Testis (tissue), 5 donors: ENCODE measurements at places on chromosomes 6 and 20.

- no peak for DNase-seq
These were observed 178.7 kb upstream of the TSHZ2 start for GRCh38 chr20:52793339-52793963.

DNA sequence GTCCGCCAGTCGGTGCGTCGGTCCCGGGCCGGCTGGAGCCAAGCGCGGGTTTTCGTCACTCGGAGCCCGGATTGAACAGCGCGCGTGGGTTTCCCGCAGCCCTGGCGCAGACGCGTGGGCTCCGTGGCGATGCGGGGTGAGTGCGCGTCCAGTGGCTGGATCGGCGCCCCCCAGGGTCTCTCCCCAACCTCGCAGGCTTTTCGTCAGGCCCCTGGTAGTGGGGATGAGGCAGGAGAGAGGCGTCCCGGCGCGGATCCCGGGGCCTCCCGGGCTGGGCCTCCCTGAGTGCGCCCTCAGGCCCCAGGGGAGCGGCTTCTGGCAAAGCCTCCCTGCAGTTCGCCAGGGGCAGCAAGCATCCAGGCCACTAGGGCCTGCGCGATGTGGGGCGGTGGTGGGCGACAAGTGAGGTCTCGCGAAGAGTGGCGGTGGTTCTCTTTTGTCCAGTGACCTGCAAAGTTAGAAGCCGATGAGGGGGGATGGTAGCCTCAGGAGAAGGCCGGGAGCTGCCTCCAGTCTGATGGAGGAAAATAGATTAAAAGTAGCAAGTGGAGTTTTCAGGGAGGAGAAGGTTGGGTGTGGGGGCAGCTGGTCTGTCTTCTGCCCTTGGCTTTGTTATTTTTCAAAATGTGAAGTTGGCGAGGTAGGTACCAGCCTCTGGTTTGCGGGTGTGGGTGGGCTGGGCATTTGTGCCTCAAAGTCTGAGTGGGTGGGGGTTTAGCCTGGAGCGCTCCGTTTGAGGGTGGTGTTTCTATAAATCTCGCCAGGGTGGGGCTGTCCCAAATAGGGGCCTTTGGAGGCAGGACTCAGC lies 1.6 kb downstream of the TOX2 start:
- peak; percentile 59 for DNase-seq

GRCh38 chr6:36340618-36341454 lies 4.1 kb upstream of the BNIP5 start:
- peak; percentile 87 for DNase-seq

GRCh38 chr6:5878792-5879191 lies 127.9 kb downstream of the NRN1 start:
- no peak for DNase-seq

- DNase-seq = no peak
These were observed 34.4 kb downstream of the TENT5A start for GRCh38 chr6:81718126-81718525.

- DNase-seq = no peak
These were observed 202.7 kb downstream of the ARHGAP18 start for GRCh38 chr6:129507059-129507807.

DNA sequence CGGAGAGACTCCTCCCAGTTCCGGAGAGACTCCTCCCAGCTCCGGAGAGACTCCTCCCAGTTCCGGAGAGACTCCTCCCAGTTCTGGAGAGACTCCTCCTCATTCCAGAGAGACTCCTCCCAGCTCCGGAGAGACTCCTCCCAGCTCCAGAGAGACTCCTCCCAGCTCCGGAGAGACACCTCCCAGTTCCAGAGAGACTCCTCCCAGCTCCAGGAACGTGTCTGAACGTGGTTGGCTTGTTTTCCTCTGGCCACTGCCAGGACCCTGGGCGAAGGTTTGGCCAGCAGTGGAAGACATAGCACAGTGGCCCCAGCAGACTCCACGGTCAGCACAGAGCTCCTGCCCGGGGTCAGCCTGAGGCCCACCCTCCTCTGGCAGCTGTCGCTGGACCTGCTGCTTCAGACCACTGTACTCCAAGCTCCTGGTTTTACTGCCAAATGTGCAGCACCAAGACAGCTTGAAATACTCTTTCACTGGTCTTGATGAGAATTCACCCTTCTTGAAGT lies 122.3 kb upstream of the AFDN start:
- no peak for DNase-seq

DNA sequence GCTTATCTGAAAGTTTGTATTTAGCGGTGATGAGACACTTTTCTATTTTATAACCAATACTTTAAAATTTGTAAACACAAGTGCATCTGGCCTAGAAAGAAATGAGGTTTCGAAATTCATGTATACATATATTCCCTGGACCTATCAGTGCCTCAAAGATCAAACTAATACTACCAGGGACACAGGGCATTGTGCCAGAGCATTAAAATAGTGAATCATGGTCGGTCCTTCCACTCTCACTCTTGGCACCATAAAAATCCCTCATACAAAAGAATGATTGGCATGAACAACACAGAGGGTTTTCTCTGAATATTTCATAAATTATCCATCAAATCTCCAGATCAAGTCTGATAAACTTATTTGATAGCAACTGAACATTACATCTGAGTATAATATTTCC lies 62.0 kb downstream of the MMUT start:
- DNase-seq = no peak

DNA sequence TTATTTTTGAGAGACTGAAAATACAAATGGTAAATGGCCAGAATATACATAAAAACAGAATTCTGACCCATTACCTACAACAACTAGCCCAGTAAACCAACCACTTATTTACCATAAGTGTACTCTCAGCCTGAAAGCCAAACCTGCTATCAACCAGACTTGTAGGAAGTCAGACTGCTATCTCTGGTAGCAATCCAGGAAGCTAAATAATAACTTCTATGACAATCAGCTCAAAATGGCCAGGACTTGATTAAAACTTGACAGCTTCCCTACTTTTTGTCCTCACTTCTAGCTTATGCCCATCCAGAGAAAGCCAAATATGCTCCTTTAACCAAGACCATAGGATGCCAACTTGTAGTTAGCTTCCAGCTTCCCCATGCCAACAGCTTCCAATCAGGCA lies 4.7 kb upstream of the WTAP start:
- DNase-seq = no peak

GRCh38 chr20:35700625-35701148 lies 1.5 kb downstream of the ROMO1 start:
- peak; percentile 11 for DNase-seq

GRCh38 chr6:42239333-42239732 lies 21.7 kb upstream of the MRPS10 start:
- no peak for DNase-seq

GRCh38 chr6:150749091-150749670 lies 116.3 kb upstream of the MTHFD1L start:
- DNase-seq = no peak

GRCh38 chr6:110415086-110415916 lies at the start of gene DDO:
Gene DDO, minus strand, starts transcription at chr6:110415575. Its CDS starts 2,113 bp downstream, at chr6:110413462.
- DNase-seq = no peak

GRCh38 chr6:162580619-162581018 lies 146.9 kb downstream of the PRKN start:
- DNase-seq = no peak

DNA sequence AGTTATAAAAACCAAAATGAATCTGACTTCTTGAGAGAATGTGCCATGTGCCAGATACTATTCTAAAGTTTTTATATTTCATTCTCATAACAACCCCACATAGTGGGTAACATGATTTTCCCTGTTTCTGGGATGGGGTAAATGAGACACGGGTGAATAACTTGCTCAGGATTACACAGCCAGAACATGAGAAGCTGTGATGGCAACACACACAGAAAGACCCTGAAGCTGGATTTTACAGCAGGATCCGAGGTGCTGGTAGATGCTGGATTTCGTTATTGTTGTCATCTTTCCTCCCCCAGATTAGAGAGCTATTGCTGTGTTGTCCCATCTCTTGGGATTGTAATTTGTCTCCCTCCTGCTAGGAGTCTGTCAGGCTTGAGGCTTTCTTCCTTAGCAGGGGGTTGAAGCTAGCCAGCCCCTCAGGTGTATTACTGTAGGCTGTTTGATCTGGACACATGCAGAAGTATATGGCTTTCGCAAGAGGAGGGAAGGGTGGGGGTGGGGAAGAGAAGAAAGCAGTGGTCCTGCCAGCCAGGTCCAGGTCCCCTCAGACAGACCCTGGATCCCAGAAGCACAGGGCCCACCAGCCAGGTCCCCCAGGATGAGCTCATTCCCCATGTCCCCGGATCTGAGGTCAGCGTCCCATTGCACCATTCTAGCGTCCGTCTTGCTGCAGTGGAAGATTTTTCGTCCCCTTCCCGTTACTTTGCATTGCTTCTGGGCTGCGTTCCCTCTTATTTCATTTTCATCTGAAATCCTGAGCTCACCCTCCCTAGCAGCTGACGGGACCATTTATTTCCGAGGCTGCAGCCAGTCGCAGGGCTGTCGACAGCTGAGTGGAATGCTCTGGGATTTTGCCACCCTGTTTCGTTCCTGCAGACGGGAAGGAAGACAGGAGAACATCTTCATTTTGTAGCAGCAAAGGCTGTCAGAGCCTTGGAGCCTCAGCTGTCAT lies 7.3 kb upstream of the KCNG1 start:
- no peak for DNase-seq

- DNase-seq = no peak
These were observed 37.2 kb downstream of the TRMT6 start for GRCh38 chr20:5913166-5913565.

DNA sequence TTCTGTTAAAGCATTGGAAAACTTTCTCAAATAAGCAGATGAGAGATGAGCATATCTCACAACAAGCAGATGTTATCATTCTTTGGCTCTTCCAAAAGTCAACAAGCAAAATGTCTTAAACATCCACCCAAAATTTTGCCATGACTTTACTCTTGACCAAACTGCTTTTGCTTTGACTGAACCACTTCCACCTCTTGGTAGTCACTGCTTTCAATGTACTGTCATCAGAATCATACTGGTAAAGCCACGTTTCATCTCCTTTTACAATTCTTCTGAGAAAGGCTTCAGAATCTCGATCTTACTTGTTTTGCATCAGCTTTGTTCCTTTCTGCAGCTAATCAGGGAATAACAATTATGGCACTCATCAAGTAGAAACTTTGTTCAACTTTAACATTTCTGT lies 498.5 kb upstream of the GJE1 start:
- DNase-seq = no peak

DNA sequence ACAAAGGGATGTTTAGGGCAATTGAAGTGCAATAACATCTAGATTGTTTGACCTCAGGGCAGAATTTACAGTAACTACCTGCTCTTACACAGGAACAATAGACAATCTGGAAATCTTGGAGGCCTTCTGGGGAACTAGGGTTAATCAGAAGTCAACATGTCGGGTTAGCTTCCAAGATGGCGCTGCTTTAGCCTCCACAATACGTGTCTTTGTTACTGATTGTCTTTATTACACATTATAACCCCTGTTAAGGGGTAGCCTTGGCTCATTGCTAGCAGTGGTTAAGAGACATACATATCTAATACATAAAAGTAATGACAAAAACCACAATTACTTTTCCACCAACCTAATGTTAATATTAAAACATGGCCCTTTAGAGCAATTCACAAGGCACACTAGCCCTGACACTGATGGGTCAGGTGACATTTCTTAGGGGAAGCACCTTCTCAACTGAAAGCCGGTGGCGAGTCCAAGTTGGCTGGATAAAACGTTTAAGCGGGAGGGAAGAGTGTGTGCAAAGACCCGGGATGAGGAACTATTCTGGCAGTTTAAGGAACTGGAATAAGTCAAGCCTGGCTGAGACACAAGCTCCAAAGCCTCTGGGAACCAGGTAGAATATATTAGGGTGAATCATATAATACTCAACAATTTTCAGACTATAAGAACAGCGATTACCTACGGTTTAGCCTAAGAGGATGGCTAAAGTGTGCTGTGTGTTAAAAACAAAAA lies 236.9 kb downstream of the BCAS1 start:
- no peak for DNase-seq

DNA sequence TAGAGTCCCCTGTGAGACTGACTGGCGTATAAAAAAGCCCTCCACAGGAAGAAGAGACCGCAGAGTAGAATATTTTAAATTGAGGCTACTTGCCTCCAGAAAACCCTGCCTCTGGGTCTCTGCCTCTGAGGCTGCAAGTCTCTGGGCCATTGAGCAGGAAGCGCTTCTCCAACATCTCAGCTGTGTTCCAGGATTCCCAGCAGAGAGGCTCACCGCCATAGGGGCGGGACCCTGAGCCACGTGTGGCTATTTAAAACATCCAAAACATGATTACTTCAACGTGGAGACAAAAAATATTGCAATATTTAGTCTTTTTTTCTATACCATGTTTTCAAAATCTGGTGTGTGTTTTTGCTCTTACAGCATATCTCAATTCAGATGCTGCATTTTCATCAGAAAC lies 59.4 kb downstream of the GNAS-AS1 start:
- DNase-seq = no peak

GRCh38 chr20:25247000-25247517 lies 826 bp upstream of the PYGB start:
- peak; percentile 76 for DNase-seq

- DNase-seq = peak; percentile 65
These were observed 22.3 kb downstream of the MARCKS start for GRCh38 chr6:113879186-113880096.

DNA sequence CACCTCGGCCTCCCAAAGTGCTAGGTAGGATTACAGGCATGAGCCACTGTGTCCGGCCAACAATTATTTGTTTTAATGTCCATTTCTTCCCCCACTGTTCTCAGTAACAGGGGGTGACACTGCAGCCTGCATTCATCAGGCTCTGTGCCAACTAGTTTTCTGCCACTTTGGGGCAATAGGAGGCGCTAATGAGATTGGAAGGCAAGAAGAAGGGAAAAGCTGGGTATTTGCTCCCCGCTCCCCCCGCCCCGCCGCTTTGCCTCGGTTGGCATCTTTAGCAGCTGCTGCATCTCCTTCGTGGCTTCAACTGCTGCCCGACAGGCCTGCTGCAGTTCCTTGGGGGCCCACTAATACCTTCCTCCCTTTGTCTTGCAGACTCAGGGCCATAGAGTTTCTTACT lies 35.0 kb upstream of the MDGA1 start:
- DNase-seq = no peak

- no peak for DNase-seq
These were observed 21.6 kb upstream of the FBXO30 start for GRCh38 chr6:145836170-145836569.

- DNase-seq = peak; percentile 10
These were observed 3.1 kb upstream of the STX16 start for GRCh38 chr20:58647796-58648501.

DNA sequence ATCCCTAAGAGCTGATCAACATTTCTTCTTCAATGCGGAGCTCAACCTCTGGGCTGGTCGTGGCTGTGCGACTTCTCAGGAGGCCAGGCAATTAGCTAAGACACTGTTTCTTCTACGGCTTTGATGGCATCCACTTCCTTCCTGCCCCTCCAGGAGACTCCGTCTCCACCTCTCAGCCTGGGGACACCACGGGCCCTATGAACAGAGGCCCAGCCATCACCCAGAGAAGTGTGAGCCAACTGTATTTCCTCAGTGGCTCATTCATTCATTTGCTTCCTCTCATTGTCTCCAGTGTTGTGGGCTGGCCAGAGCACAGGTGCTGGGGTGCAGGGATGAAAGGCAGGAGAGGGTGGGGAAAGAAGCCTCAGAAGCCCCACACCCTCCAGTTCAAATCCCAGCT lies 51.8 kb upstream of the APCDD1L start:
- DNase-seq = no peak

- DNase-seq = no peak
These were observed 31.8 kb downstream of the CDH22 start for GRCh38 chr20:46276531-46276930.

DNA sequence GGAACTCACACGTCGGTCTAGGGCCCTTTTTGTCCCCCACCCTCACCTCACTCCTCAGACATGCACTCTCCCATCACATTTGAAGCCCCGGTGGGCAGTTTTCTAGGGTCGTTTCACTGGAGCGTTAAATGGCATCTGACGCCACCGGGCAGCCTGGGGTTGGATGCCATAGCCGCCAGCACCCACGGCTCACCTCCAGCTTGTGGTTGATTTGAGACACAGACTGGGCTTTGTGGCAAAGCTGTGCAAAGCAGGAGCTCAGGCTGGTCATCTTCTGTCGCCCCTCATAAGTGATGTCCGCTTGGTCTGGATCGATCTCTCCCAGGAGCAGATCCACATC lies 530 bp downstream of the GOPC start:
- DNase-seq = peak; percentile 32
